Peyer's patch (tissue), 4 donors: ENCODE measurements at places on chromosomes 4 and X. TPM values are rescaled to one million over a fixed set of nuclear protein-coding genes. Genes with fewer than 3 reads are reported as not detected.
A peak's percentile ranks its signal among the peaks of the same experiment; 100 is the strongest.

DNA sequence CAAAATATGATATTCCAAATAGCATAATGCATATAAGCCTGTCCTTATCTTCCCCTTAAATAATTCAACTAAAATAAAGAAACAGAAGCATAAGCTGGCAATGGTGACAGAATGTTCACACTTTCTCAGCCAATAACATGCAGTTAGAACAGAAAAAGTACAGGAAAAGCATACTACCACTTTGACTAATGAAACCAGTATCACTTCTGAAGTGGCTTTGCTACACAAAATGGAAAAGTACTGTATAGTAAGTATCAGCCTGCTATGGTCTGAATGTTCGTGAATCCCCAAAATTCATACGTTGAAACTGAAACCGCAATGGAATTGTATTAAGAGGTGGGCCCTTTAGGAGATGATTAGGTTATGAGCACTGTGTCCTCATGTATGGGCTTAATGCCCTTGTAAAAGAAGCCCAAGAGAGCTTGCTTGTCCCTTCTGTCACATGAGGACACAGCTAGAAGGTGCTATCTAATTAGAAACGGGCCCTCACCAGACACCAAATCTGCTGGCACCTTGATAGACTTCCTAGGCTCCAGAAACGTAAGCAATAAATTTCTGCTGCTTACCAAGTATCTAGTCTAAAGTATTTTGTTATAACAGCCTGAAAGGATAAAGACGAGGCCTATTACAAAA, 102.6 kb downstream of the PRDM5 start:
- DNase-seq = no peak

DNA sequence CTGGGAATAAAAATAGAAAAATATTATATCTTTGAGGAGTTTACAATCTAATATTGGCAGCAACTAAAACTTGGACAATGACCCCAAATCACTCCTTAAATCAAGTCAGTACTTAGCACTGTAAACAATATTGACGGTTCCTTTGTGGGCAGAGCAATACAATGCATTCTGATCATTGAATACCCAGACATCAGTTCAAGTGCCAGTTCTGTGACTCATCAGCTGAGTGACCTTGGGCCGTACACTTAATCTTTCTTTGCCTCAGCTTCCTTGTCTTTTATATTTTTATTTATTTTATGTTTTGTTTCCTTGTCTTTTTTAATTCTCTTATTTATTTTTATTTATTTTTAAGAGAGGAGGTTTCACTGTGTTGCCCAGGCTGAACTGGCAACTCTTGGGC, 112.2 kb upstream of the ANXA3 start:
- DNase-seq = no peak

DNA sequence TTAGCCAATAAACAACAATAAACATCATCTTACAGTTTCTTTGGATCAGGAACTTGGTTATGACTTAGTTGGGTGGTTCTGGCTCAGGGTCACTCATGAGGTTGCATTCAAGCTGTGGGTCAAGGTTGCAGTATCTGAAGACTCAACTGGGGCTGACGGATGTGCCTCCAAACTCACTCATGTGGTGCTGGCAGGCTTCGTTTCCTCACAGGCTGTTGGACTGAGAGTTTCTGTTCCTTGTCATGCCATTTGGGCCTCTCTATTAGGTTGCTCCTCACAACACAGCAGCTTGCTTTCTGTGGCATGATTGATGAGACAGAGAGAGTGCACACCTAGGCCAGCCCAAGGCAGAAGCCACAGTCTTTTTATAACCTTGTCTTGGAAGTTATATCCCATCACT, 20.7 kb downstream of the FRMPD3 start:
- DNase-seq = no peak

- no peak for DNase-seq
Measured at GRCh38 chr4:173504181-173504503, 25.9 kb downstream of the HAND2 start.

- peak; percentile 44 for DNase-seq
Measured at GRCh38 chr4:75698162-75698962, 25.2 kb upstream of the G3BP2 start.

- peak; percentile 46 for DNase-seq
Measured at GRCh38 chrX:125205133-125205917, 114.3 kb upstream of the TEX13C start.

- DNase-seq = no peak
Measured at GRCh38 chr4:118797558-118798142, 38.3 kb downstream of the SEC24D start.

GRCh38 chr4:37872310-37872988, 18.4 kb upstream of the TBC1D1 start:
- no peak for DNase-seq

HPSE gene
- 3.9 TPM for total RNA-seq

NR0B1 gene
- not detected for total RNA-seq

GAGE2A gene
- total RNA-seq = not detected

DNA sequence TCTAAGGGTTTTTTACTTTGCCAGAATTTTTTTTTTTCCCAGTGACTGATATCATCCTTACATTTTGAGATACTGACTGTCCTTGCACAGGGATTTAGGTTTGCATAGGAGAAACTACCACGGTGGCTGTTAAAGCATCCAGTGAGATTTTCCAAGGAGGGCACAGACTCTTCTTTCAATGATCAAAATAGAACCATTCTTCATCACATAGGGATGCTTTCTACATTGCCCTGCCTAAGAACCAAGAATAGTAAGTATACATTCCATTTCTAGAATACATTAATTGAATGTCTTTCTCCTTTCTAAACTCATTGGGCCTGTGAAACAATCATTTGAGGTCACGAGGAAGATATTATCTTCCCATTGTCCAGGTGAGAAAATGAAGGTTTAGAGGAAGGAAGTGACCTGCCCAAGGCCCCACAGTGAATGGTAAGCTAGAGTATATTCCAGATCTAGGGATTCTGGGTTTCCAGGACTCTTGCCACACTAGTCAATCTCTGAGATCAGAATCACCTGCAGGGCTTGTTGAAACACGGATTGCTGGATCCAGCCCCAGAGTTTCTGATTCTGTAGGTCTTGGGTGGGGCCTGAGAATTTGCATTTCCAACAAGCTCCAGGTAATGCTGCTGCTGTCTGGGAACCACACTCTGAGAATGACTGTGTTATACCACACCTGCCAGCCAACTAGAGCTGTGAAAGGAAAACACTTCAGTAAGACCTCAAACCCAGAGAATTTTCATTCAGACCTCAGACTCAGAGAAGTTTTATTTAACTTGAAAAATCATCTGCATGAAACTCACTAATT, 17.7 kb upstream of the TMEM154 start:
- DNase-seq = no peak

- DNase-seq = no peak
Measured at GRCh38 chrX:44570522-44570921, 27.9 kb upstream of the FUNDC1 start.

DNA sequence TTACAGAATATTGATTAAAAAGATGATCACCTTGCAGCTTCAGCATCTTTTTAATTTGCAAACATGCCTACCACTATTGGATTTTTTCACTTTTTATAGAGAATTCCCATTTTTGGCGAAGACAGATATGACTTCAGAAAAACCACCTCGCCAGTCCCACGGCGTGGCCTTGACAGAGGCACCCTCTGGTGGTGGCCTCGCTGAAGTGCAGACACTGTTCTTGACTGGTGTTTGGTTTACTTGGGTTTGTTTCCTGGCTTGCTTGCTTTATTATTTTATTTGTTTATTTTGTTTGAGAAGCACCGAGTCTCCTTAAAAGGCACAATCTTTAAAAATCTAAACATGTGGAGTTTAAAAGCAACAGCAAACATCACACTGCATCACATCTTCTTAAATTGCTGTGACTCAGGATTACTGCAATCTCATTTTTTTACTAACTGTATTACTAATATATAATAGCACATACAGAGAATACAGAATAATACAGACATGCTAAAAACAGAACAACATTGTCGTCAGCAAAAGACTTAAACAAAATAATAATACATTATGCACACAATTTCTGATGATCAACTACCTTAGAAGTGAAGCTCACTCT, 13.1 kb upstream of the AMTN start:
- peak; percentile 67 for DNase-seq

- DNase-seq = no peak
Measured at GRCh38 chrX:44203791-44204190, 139.7 kb downstream of the EFHC2 start.
